ENCODE measurements at places on chromosomes 4 and X. TPM values are rescaled to one million over a fixed set of nuclear protein-coding genes. Genes with fewer than 3 reads are reported as not detected.

DNA sequence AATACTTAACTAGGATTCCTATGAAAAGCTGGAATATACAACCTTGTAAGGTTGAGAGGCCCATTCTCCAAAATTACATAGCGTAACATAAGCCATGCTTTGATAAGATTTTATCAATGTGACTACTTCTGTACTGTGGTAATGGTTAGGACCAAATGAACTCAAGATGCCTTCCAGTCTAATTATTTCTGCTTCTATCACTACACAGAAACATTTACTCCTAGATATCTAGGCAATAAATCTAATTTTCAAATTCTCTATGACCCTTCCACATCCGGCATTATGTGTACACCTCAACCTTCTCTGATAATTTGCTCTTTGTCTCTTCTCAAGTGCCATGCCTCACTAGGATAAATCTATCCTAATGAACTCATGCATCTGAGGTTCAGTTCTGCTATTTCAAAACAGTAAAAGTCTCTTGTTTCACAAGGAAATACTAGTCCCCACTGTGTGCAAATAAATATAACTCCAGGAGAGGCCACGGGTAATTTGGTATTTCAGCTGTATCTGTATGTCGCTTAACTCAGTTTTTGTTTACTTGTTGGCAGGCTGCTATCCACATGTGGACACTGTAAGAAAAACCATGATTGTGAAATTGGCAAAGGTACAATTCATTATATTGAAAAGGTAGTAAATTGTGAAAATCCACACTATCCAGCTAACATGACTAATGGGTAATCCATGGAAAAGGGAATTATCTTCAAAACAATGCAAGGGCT lies 93.3 kb downstream of the PRDM5 start:
- no peak for DNase-seq

DNA sequence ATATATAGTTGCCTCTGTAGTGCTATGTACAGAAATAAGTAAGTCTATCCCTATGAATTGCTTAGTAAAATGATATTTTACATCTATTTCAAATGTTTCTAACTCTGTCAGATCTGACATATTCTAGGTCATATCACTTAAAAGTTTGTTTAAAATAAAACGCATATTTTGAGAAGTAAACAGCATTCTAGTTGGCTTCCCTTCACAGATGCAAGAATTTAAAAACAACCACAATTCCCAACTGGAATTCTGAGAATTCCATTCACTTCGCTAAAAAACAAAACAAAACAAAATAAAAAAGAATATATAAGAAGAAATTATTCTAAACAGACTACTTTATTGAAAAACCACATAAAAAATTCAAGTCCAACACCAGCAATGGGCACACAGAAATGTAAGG lies 126.0 kb downstream of the PPP3CA start:
- DNase-seq = no peak

MFAP3L gene
- 0.12 TPM for total RNA-seq

GRCh38 chr4:102794999-102795398 lies 32.4 kb downstream of the UBE2D3 start:
- no peak for DNase-seq

DNA sequence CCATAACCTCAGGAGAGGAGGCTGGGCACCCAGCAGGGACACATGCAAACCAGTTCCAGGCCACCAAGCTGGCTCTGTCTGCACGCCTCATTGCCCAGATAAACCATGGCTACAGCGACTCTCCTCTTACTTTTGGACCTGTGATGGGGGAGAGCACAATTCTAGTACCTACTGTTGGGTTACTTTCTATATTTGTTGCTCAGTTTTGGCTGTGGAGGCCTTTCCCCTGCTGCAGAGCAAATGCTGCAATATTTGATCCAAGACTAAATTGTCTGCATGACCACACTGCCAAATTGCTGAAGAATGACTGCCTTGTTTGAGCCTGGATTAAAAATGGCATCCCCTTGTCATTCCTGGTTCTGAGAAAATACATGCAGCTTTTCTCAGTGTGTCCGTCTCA lies 253.5 kb downstream of the ARHGAP10 start:
- DNase-seq = no peak

CSAG3 gene
- total RNA-seq = 1.1 TPM

GRCh38 chrX:104253567-104254441 lies 929 bp downstream of the ESX1 start:
- DNase-seq = peak; percentile 51

- no peak for DNase-seq
These were observed 21.6 kb downstream of the OPHN1 start for GRCh38 chrX:68411729-68412128.

TLR10 gene
- not detected for total RNA-seq

SEPTIN11 gene
- total RNA-seq = 15.4 TPM

- DNase-seq = no peak
These were observed 19.4 kb downstream of the SH3TC1 start for GRCh38 chr4:8218371-8219031.

- DNase-seq = no peak
These were observed 28.7 kb downstream of the TMPRSS11A start for GRCh38 chr4:67934628-67935027.

DNA sequence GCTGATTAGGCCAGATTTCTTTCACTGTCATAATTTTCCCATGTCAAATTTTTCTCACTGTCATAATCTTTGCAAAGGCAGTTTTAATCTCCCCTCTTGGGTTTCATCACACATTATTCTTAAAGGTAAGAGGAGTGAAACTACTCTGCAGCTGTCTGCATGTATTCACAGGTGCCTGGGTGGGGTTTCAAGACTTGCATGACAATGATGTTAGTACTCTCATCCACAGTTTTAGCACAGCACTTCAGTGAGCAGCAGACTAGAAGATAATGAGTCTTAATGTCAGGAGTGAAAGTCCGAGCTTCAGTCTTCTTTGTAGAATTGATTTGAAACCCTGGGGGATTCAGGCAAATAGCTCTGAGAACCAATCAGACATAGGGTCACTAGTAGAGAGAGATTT lies 182.5 kb upstream of the GALNT7 start:
- DNase-seq = no peak

DNA sequence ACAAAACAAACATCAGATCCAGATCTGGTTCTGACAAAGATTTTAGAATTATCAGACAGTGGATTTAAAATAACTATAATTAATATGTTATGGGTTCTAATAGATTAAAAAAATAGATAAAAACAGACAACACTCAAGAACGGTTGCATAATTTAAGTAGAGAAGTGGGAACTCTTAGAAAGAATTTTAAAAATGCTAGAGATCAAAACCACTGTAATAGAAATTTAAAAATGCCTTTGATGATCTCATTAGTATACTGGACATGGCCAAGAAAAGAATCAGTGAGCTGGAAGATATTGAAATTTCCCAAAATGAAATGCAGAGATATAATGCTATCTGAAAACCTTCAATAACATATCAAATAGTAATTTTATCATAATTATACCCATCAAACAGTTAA lies 28.3 kb upstream of the DYNLT3 start:
- DNase-seq = no peak

GRCh38 chr4:26131711-26132110 lies 189.1 kb upstream of the RBPJ start:
- DNase-seq = peak; percentile 65

DNA sequence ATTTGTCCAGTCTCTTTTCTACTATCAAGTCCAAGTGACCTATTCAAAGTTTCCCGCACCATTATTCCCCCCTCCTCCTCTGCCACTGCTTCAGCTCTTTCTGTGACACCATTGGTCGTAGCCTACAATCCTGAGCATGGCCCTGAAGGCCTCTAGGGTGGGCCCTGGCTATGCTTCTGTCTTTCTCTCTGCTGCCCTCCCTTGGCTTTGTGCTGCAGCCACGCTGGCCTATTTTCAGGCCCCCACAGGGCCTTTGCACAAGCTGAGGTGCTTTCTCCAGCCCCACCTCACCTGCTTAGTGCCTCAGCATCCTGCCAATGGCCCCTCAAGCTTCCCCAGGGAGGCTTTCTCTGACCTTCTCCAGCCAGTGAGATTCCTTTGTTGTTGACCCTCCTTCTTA lies 156.5 kb downstream of the NHS start:
- DNase-seq = no peak

- DNase-seq = no peak
These were observed 48.8 kb downstream of the FAM13A start for GRCh38 chr4:89008166-89008565.

GPC3 gene
- 0.21 TPM for total RNA-seq

GRCh38 chrX:4663085-4663484 lies 949.6 kb upstream of the PRKX start:
- DNase-seq = no peak

GRCh38 chr4:78599931-78600375 lies 48.4 kb downstream of the ANXA3 start:
- DNase-seq = no peak

NALF2 gene
- 0.88 TPM for total RNA-seq

SEL1L3 gene
- total RNA-seq = 33.9 TPM

GRCh38 chrX:48940404-48940955 lies 16.9 kb downstream of the OTUD5 start:
- peak; percentile 65 for DNase-seq

DNA sequence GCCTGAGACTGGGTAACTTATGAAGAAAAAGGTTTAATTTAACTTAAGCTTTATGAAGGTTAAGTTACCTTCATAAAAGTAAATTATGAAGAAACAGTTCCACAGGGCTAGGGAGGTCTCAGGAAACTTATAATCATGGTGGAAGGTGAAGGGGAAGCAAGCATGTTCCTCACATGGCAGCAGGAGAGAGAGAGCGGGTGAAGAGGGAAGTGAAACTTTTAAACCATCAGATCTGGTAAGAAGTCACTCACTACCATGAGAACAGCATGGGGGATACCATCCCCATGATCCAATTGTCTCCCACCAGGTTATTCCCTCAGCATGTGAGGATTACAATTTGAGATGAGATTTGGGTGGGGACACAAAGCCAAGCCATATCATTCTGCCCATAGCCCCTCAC lies 944.7 kb upstream of the NDST4 start:
- no peak for DNase-seq

IL13RA2 gene
- total RNA-seq = not detected

GRCh38 chr4:89539374-89539773 lies 231.8 kb upstream of the GPRIN3 start:
- no peak for DNase-seq

- no peak for DNase-seq
These were observed 1072.8 kb upstream of the PABPC4L start for GRCh38 chr4:135274416-135274815.

HTN1 gene
- not detected for total RNA-seq

GRCh38 chrX:84339507-84340364 lies 151.7 kb upstream of the RPS6KA6 start:
- DNase-seq = no peak

SHOX gene
- not detected for total RNA-seq

DNA sequence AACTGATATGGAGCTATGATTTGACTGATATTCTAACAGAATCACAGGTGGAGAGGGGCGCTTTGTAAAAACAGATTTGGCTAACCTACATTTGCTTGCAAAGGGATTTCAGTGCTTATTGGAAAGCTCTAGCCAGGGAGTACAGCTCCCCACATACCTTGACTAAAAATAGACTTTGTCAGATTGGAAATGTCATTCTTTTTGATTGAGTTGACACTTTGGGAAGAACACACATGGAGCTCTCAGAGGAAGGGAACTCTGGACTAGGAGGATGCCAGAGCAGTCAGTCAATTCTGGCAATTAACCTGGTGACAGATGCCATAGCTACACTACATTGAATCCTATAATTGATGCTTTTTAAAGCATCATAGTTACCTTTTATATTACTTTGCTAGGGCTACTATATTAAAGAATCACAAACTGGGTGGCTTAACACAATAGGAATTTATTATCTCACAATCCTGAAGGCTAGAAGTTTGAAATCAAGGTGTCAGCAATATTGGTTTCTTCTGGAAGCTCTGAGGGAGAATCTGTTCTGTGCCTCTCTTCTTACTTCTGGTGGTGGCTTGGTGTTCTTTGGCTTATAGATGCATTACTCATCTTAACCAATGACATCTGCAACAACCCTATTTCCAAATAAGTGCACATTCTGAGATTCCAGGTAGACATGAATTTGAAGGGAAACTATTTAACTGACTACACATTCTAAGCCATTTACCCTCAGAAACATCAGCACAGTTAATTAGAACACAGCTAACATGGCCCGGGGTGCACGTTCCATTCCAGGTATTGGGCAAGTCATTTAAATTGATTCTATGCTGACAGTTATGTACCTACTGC lies 8.4 kb upstream of the HERC3 start:
- DNase-seq = no peak

- peak; percentile 56 for DNase-seq
These were observed 1.2 kb downstream of the SULT1B1 start for GRCh38 chr4:69759189-69759604.

GRCh38 chr4:181475359-181475758 lies 767.8 kb upstream of the TENM3 start:
- no peak for DNase-seq

- DNase-seq = no peak
These were observed at the start of gene IL13RA2 for GRCh38 chrX:115017455-115017854. IL13RA2 (minus strand) TSS chrX:115017616; CDS start chrX:115017269, 347 bp downstream.

DNA sequence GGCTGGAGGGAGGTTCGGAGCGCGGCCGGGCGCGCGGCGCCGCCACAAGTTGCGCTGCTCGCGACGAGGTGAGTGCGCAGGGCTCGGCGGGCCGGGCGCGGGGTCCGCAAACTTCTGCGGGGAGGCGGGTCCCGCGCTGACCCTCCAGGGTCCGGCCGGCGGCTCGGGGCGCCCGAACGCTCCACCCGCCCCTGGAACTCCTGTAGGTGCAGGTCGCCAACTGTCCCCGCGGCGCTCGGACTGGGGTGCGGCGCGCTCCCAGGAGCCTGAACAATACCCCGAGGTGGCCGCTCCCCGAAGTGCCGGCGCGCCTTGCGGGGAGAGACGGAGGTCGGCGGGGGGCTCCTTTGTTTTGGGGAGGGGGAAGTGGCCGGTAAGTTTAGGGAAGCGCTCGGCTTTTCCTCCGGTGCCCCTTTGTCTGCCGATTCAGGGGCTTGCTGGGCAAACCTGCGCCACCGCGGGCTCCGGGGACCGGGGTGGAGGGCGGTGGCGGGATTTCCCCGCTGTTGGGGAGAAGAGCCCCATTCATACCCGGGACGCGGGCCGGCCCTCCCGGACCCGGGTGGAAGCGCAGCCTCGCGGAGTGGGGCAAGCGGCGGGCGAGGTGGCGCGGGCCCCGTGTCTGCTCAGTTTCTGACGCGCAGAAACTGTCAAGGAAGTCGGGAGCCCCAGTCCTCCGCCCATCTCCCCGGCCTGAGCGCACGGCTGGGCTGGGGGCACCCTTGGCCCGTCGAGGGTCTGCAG lies 694 bp downstream of the TBL1X start:
- DNase-seq = peak; percentile 81

GRCh38 chrX:117610806-117611205 lies 505.8 kb downstream of the KLHL13 start:
- no peak for DNase-seq

NPFFR2 gene
- total RNA-seq = not detected

DNA sequence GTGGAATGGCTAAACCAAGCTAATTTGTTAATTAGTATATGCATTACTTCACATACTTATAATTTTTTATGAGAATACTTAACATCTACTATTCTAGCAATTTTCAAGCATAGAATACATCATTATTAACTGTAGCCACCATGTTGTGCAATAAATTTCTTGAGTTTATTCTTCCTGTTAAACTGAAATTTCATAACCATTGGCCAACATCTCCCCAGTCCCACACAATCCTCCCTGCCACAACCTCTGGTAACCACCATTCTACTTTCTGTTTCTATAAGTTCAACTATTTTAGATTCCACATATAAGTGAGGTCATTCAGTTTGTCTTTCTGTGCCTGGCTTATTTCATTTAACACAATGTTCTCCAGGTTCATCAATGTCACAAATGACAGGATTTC lies 208.5 kb downstream of the PPP4R3C start:
- no peak for DNase-seq

TSPAN7 gene
- total RNA-seq = not detected

- DNase-seq = no peak
These were observed 348.4 kb upstream of the FAT1 start for GRCh38 chr4:187071946-187072600.

Data from activated CD4-positive, alpha-beta T cell treated with anti-CD3 and anti-CD28 coated beads, Interleukin-2, amount 10 ng/mL, durations not matched to agents 24 days and 14 days (primary cell).